ENCODE measurements at places on chromosomes 3 and 15. TPM values are rescaled to one million over a fixed set of nuclear protein-coding genes. Genes with fewer than 3 reads are reported as not detected.

- DNase-seq = no peak
These were observed 323.9 kb upstream of the IGF1R start for GRCh38 chr15:98324341-98324970.

GRCh38 chr3:122458992-122459391 is 43.1 kb upstream of the WDR5B start:
- DNase-seq = peak; percentile 62

DNA sequence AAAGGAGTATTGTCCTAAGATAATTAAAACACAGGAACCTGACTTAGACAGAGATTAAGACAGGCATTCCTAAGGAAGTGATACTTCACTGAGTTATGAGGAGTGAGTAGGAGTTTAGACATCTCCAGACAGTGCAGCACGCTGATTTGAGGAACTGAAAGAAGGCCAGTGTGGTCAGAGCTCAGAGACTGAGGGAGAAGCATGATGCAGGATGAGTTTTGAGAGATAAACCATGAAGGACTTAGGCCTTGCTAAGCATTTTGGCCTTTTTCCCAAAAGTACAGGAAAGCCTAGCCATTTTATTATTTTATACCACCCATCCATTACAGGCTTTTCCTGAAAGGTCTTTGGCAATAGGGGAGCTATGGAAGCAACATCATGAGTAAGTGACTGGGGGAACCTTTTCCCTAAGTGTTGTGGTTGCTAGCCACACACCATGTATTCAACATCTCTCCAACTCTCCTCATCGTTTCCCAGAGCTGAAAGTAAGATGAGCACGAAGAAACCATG is 375.6 kb upstream of the TPRG1 start:
- DNase-seq = peak; percentile 97

The ESYT3 gene
- total RNA-seq = under 0.01 TPM

GRCh38 chr3:143536817-143537535 is 311.3 kb downstream of the SLC9A9 start:
- peak; percentile 32 for DNase-seq

DNA sequence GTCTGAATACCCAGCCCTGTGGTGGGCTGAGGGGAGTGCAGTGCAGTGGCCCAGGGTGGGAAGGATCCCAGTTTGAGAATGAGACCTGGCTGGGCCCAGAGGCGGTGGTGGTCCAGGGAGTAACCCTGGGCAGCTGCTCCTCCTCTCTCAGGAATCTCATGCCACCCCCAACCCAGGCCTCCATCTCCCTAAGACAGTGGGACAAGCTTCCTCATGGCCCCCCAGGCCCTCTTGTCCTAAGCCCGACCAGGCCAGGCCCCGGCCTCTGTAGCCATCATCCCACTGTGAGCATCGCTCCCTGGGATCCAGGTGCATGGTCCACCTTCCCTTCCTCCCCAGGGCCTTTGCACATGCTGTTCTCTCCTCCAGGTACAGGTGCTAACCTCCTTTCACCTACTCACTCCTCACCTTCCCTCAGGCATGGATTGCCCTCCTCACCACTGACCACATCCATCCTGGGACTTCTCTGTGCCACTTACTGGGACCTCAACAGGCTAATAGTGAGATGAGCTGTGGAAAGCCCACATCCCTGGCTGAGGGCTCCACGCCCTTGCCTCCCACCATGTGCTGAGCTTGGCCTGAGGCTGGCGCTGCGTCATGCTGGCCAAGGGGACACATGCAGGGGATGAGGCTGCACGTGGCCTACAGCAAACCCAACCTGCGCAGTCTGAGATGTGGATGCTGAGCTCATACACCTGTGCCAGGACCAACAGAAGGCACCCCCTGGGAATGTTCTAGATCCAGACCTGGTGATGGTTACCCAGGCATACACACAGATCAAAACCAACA is 9.9 kb downstream of the CHDH start:
- DNase-seq = no peak

The TTC21A gene
- 0.56 TPM for total RNA-seq

The FGD5 gene
- total RNA-seq = not detected

- peak; percentile 67 for DNase-seq
These were observed 735.0 kb downstream of the ROBO1 start for GRCh38 chr3:79032686-79033318.

DNA sequence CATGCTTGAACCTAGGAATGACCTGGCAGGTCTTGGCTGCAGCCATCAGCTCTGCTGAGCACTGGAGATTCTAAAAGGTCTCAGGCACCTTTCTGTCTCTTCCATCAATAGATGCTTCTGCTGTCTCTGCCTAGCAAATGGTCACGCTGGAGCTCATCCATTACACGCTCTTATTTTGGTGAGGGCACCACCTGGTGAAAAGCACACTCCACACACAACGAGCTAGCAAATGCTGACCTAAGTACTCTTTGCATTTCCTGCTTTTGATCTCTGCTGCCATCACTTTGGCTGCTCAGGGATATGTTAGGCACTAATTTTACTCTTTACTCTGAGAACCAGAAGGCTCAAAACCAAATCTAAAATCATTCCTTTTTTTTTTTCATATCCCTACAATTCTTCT is 91.3 kb downstream of the RAB11A start:
- no peak for DNase-seq

DNA sequence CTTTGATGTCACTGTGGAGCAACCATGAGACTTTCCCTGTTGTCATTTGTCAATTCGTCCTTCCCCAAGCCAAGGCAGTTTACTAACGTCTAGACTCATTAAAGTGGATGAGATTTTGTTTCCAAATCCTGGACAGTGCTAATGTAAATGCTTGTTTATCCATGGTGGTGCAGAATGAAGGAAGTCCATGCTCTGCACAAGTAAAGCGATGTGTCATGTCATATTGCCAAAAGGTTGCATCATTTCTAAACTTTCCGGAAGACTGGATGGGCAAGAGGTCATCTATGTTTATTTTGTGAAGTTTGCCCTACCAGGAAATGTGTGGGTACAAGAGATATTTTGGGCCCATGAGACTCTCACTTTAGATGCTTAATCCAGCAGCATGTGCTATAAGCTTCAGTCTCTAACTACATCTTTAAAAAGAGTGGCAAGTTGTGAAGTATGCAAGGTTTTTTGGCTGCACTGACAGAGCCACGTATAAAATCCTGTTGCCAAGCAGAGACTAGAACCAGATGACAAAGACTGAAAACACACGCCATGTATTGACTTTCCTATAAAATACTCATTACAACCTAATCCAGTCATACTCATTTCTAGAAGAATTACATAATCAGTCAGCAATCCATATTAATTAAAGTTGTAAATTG is 72.1 kb upstream of the FNDC3B start:
- peak; percentile 90 for DNase-seq

DNA sequence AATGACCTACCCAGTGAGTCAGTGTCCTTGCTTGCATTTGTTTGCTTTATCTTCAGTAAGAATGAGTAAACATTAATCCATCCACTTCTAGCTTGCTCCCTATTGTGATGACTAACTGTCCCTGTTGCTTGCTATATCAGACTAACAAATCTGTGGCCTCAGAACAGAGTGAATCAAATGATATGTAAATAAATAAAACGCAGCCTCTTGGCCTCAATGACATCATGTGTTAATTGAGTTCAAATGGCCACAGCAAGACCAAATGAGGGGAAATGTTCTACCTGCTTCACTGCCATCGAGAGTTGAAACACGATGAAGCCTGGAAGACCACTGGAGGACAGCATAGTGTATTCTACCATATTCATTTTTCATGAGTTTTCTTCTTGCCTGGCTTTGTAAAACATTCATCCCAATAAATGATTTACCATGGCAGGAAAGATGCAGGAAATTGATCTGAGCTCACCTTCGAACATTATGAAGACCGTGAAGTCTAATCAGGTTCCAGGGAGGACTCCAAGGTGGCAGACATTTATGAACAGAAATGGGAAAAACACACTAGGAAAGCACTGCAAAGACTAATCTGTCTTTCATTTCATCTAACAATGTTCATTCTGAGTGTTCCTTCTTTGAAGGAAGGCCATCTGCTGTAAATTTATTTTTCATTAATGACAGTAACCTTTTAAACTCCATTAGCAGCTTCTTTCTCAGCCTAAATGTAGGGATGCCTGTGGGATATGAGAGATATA is 1144.5 kb downstream of the TUSC7 start:
- DNase-seq = peak; percentile 93

DNA sequence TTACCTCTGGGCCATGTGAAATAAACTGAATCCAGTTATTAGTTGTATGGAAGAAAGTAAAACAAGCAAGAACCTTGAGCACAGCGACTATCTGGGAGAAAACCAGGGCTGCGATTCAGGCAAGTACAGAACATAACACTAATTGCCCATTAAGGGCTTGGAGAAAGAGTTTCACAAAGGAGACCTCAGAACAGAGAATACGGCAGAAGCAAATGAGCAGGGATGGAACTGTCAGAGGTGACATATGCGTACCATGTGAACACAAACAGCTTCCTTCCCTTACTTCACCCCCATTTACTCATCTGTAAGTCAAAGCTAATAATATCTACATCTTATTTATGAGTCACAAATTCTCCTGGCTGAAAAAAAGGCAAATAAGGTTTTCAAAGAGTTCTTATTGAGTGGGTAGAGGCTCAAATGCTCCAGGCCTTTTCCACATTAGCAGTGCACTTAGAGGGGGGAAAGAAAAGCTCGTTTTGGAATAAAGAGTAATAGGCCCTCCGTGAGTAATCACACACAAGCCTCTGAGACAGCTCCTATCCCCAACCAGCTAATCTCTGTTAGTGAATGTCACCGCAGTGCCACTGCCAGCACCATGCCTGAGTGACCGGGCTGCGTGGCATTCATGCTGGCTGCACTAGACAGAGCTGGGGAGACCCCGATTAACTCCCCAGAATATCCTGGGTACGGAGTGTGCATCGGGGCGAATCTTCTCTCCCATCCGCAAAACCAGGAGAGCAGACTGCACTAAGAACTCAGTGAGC is 2.6 kb downstream of the PCSK6 start:
- DNase-seq = no peak

DNA sequence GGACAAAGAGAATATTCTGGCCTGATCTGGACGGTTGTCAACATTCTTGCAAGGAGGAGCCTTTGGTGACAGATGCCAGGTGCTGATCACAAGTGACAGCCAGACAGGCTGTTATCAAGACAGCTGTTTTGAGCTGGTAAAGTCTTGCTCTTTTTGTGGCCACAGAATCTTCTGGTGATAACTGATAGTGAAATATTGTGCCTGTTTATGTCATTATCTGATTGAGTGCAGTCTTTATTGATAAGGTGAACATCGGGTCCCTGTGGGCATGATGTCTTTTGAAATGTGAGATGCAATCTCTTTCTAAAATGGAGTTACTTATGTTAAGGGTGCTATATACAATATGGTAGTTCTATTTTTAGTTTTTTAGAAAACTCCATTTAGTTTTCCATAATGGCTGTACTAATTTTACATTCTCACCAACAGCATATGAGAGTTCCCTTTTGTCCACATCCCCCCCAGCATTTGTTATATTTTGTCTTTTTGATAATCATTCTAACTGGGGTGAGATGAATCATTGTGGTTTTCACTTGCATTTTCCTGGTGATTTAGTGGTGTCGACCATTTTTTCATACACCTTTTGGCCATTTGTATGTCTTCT is 10.7 kb downstream of the CEP63 start:
- DNase-seq = no peak

DNA sequence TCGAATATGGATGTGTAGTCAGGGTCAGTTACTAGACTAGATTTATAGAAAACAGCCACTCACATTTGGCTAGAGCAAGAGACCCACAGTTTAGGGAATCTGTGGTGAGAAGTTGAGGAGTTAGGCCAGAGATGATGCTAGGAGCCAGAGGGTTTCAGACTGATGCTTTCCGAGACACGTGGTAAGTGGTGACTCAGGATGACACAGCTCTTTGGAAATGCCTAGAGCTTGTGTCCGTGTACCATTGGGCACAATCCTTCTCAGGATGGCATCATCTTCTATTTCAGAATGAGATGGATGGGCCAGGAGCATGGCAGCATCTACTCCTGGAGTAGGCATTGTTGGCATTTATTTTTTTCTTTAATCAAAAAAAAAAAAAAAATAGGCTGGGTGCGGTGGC is 28.5 kb downstream of the PTPRG start:
- DNase-seq = peak; percentile 82

The PXYLP1 gene
- 13.3 TPM for total RNA-seq
